T-helper 2 cell (primary cell): ENCODE measurements at places on chromosomes 11 and 22.

DNA sequence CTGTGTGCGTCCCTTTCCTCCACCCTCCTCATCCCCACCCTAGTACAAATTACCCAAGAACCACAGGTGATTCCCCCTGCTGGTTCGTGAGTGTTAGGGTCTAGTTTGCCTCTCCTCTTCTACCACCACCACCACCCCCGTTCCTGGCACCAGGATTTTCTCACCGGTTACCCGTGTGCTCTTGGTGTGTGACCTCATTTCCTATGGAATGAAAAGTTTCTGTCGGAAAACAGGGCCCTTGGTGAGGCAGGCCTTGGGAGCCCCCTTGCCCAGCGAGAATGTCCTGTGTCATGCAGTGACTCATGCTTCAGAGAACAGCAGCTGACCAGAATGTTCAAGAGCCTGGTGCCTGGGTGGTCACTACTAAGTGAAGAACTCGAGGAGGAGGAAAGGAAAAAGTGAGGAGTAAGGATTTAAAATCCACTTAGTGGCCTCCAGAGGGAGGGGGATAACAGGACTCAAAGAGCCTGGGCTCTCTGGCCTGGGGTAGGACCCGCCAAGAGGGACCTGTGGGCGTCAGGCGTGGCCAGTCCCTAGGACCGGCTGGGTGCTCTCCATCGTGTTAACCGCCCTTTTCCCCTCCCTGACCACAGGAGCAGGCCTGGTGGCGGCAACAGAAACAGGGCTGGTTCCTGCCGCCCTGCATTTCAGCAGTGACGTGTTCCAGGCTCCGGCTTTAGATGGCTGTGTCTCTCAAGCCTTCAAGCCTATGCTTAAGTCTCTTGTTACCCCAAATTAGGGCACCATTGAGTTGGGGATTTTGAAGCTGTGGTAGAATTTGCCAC is 30.2 kb downstream of the C22orf31 start:
- no peak for DNase-seq

GRCh38 chr11:123519055-123519796 is 89.2 kb downstream of the GRAMD1B start:
- DNase-seq = no peak

DNA sequence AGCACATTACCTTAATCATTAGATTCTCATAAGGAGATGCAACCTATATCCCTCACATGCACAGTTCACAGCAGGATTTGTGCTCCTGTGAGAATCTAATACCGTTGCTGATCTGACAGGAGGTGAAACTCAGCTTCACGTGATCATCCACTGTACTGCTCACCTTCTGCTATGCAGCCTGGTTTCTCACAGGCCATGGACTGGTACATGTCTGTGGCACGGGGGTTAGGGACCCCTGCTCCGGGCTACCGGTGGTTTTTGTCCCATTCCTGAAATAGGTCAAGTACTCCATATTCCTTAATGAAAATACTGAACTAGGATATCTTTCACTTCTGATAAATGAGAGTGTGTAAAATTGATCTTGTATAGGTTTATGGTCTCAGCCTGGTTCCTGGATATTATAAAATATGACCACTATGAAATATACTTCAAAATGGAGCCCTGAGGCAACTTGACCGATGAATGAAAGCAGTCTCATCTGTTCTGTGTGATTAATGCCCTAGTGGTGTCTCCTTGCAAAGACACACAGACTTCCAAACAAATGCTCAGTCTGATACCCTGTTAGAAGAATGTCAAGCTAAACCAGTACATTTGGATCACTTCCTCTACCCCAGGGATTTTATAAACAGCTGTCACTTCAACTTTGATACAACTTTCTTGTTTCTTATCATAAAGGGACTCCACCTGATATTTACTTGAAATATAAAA is 492.9 kb upstream of the ANO3 start:
- no peak for DNase-seq

DNA sequence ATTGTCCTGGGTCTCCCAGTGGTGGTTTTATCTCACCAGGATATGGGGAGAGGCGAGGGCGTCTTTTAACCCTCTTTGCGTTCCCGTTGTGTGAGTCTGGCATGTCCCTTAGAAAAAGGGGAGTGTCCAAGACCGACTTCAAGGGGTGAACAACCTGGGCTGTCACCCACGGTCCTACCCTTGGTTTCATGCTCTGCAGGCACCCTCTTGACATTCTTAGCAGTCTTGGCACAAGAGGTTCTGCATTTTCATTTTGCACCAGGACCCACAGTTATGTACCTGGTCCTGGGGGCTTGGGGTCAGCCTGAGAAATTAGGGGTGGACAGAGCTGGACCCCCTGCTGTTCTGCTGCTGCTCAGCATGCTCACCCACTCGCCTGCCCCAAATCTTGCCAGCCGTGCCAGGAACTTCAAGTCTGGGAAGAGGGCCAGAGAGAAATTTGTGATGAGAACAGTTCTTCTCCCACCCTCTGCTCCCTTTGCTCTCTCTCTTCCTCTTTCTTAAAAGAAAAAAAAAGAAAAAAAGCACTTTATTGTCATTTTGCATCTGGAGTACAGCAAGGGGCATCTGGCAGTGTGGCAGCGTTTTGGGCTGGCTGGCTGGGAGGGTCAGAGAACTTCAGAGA is 471.2 kb downstream of the MIAT start:
- no peak for DNase-seq

- no peak for DNase-seq
These were observed 339.6 kb upstream of the ANO3 start for GRCh38 chr11:25992294-25992693.

GRCh38 chr11:33935461-33936456 is 43.9 kb upstream of the LMO2 start:
- DNase-seq = no peak

GRCh38 chr11:113016905-113017304 is 55.7 kb downstream of the NCAM1 start:
- DNase-seq = no peak

GRCh38 chr11:126518972-126519690 is 163.6 kb downstream of the ST3GAL4 start:
- no peak for DNase-seq

GRCh38 chr11:128318856-128319474 is 268.4 kb downstream of the ETS1 start:
- peak; percentile 61 for DNase-seq

GRCh38 chr11:4626207-4627099 is 10.8 kb upstream of the OR51D1 start:
- DNase-seq = no peak

GRCh38 chr22:19357270-19358105 is 66.0 kb upstream of the CLTCL1 start:
- no peak for DNase-seq

- DNase-seq = no peak
These were observed 74.2 kb upstream of the MS4A8 start for GRCh38 chr11:60625262-60625661.

GRCh38 chr11:17603056-17603825 is 56.2 kb downstream of the OTOG start:
- no peak for DNase-seq

GRCh38 chr11:76071090-76071489 is 135.2 kb downstream of the WNT11 start:
- no peak for DNase-seq

DNA sequence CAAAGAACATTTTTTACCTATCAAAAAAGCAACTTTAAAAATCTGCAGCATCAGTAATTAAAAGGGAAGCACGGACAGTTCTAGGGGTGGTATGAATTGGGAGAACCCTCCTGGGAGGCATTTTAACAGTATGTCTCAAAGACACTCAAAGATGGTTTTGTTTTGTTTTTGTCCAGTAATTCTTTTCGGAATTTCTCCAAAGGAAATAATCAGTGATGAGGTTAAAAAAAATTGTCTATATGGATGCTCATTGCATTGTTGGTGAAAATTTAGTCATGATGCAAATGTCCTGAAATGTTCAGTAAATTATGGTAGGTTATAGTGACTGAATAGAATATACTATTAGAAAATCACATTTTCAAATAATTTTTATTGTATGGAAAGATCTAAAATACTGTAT is 115.1 kb downstream of the ATXN10 start:
- no peak for DNase-seq

- no peak for DNase-seq
These were observed 32.2 kb upstream of the AQP11 start for GRCh38 chr11:77557553-77557952.

GRCh38 chr22:50396751-50397370 is 53.7 kb downstream of the PPP6R2 start:
- DNase-seq = no peak

- no peak for DNase-seq
These were observed 140.5 kb downstream of the TRIM44 start for GRCh38 chr11:35803115-35803514.

DNA sequence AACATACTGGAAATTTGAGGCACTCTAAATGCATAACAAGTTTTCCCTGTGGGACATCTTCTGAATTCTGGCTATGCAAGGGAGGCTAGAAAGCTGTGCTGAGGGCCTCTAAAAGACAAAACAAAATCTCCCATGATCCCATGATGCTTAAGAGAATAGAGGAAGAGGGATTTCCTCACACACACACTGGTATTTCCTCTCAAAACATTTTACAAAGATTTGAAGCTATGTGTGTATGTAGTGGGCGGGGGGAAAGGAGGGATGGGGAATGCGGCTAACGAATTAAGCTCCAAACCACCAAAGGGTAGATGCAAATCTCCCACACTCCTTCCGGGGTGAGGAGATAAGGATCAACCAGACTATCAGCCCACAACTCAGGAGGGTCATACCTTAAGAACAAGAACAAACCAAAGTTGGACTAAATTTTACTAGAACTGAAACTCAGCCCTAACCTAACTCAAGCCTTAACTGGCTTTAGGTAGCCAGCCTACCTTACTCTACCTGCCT is 6.0 kb downstream of the OR2AT4 start:
- no peak for DNase-seq

GRCh38 chr22:43168471-43169309 is 17.3 kb downstream of the TSPO start:
- DNase-seq = no peak

GRCh38 chr11:127804747-127805400 is 782.5 kb downstream of the ETS1 start:
- no peak for DNase-seq

GRCh38 chr11:75000975-75001354 is 12.2 kb downstream of the NEU3 start:
- no peak for DNase-seq

DNA sequence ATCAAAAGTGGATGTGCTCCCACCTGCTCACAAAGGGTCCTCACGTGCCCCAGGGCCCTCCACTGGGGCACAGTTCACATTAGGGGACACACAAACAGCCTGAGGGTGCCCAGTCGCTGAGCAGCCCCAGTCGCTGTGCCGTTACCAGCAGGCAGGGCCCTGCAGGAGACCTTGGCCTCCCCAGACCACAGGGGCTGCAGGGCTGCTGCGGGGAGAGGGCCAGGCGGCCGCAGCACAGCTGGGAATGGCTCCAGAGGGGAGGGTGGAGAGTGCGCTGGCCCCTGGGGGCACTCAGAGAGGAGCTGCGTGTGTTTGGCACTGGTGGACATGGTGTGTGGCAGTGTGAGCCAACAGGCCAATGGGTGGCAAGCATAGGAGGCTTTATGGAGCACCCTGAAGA is 20.3 kb upstream of the PACSIN2 start:
- no peak for DNase-seq

DNA sequence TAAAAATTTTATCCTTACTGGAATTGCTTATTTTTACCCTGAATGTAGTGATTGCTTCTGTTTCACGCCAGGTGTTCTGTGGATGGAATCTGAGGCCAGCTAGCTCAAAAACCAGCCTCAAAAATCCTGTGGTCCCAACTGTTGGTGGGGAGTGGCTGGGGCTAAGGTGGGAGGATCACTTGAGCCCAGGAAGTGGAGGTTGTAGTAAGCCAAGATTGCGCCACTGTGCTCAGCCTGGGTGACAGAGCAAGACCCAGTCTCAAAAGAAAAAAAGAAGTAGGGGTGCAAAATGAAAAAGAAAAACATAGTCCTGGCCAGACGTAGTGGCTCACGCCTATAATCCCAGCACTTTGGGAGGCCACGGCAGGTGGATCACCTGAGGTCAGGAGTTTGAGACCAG is 27.0 kb upstream of the SLC5A1 start:
- DNase-seq = no peak

DNA sequence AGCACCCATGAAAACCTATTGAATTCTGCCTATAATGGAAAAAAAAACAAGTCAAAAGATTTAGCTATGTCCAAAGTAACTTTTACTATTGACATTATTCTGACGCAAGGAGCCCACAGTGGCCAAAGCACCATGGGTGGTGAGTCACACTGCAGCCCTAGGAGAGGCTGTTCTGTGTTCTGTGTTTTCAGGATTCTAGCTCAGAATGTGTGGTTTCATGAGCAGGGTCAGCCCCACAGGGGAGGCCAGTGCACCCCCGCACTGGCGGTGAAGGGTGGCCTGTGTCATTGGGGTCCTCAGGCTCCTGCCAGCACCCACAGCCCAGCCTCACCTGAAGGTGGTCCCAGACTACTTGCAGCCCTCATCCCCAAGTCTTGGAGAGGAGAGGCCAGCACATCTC is 112.2 kb downstream of the BRD1 start:
- DNase-seq = no peak

GRCh38 chr22:37607010-37607934 is 1.4 kb upstream of the GGA1 start:
- DNase-seq = peak; percentile 86

- no peak for DNase-seq
These were observed 31.2 kb upstream of the P2RY2 start for GRCh38 chr11:73186886-73187285.

GRCh38 chr11:702462-703461 is 3.3 kb upstream of the EPS8L2 start:
- no peak for DNase-seq

- no peak for DNase-seq
These were observed 49.7 kb downstream of the C11orf96 start for GRCh38 chr11:43992183-43992582.

DNA sequence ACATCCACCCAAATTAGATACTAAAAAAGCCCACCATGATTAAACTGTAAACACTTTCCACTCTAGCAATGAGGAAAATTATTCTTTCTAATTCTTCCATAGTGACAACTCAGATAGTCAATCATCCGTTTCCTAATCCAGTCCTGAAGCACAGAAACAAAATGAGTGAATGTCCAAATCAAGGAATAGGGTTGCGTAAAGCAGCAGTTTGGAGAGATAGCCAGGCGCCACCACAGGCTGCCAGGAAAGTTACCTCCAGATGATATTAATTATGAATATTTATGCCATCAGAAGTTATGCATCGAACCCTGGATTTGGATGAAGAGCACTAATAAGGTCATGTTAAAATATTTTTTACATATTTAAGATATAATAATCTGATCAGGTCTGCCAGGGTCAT is 63.2 kb downstream of the ETS1 start:
- no peak for DNase-seq

DNA sequence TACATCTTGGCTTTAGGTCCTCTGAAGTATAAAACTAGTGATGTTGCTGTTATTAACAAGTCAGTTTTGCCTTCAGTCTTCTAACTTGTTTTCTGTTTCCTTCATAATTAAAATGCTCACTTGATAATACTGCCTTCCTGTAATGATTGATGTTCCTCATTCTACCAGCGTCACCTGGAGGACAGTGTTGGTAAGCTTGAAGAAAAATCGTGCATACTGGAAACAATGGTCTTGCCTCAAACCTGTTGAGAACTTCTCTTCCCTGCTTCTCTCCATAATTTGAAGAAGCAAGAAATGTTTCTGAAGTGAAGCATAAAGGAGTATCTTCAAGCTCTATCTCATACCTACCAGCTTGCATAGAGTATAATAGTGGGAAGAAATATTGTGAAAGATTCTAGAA is 3.0 kb downstream of the YWHAH start:
- DNase-seq = no peak

- no peak for DNase-seq
These were observed 129.9 kb upstream of the TTC12 start for GRCh38 chr11:113184498-113184897.
